ENCODE measurements at places on chromosomes 16 and 17.

GRCh38 chr16:31780342-31780741 is 93.3 kb upstream of the ZNF267 start:
- DNase-seq: no peak

DNA sequence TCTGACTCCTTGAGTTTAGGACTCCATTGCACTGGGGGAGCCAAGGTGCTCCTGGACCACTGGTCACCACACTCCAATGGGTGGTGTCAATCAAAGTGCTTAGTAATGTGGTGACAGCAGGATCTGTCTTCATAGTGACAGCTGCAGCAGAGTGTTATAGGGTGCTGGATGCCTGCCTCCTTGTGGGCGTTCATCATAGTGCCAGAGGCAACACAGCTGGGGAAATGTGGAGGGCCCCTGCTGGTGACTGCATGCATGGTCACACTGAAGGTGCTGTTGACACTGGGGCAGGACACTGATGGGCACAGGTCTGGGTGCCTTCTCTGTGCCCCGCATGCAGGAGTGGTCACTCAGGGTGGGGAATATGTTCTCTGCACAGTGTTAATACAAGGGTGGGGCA is 177.5 kb upstream of the CDH8 start:
- DNase-seq: no peak

DNA sequence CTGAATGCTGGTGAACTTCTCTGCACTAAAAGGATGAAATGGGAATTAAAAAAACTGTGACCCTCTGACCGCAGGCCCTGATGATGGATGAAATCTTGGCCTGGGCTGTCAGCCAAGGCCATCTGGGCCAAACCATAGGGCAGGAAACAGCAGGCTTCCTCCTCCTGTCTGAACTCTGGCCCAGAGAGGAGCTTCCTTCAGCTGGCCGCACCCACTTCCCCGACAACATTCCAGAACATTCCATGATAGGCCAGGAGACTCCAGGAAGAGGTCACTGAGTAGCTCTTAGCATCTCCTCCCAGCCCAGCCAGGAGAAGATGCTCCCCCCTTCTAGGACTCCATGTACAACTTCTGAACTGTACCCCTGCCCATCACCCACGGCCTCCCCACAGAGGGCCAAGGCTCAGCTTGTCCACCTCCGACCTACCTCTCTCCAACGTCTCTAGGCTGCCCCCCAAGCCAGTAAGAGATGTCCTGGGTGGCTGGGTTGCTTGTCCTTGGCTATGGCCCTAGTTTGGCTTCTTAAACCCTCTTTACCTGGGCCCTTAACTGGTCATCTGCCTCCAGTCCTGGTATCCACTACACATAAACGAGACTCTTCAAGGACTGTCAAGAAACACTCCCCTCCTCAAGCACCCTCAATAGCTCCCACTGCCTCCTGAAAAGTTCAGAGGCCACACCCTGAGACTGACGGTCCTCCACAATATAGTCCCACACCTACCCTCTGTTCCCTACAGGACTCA is 1.7 kb downstream of the RPH3AL start:
- no peak for DNase-seq

DNA sequence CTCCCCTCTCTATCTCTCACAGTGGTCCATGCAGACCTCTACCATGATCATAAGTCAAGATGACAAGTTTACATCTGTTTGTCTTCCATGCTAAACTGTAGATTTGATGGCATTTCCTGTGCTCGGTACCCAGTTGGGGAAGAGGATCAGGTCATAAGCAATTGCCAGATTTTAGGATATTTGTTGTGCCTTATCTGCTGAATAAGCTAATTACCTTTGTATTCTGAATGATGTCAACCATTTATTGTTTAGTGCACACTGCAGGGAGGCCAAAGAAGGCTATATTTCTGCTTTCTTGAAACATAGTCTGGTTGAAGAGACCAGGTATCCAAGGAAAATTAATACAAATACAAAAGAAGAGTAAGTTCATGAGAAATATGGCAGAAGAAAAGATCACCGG is 5.8 kb upstream of the ALDOC start:
- DNase-seq: no peak

DNA sequence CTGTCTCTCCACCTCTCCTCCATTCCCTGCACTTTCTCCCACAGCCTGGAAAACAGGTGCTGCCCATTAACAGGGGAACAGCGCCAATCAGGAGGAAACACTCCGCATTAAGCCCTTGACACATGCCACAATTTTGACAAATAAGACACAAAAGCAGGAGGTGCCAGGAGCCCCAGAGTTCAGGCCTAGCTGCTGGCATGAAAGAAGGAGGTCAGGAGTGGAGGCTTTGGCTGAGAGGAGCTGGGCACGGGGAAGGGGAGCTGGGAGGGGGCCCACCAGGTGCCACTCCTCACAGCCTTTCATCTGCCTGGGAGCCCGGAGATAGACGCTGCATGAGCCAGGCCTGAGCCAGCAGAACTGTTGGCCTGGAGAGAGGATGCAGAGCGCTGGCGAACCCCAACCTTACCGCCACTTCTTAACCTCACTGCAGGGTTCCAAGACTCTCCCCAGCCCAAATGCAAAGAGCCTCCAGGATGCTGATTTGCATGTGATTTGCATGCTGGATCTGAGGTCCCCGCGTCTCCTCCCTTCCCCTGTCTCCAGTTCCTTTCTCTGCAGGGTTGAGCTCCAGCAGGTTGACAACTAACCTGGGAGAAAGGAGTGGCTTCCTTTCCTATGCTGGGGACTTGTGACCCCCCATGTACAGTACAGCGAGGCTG is 139.8 kb upstream of the SDK2 start:
- no peak for DNase-seq

DNA sequence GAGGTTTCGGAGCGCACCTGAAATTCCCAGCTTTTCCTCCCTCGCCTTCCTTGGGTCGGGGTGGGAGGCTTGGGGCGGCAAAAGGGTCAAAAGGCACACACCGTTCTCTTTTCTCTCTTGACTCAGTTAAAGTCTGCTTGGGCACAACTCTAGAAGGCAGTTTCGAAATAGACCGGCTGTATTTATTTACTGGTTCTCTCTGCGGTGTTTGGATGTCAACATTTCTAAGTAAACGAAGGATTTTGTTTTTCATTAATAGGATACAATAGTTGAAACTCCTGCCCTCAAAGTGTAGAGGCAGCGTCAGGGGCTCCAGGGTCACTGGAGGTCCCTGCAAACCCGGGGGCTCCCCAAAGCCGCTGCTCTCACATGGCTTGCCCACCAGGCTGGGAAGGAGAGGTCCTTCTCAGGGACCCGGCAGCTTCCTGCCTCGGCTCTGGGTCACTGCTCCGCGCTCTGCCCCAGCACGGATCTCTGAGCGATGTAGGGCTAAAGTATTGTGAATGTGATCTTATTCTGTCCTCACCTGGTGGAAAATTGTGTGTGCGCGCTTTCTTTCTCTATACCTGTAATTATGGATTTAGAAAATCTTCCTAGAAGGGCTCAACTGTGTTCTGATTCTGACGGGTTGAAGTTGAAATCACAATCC is 952 bp downstream of the BMERB1 start:
- no peak for DNase-seq

GRCh38 chr16:81095653-81095952 is 592 bp downstream of the GCSH start:
- no peak for DNase-seq

DNA sequence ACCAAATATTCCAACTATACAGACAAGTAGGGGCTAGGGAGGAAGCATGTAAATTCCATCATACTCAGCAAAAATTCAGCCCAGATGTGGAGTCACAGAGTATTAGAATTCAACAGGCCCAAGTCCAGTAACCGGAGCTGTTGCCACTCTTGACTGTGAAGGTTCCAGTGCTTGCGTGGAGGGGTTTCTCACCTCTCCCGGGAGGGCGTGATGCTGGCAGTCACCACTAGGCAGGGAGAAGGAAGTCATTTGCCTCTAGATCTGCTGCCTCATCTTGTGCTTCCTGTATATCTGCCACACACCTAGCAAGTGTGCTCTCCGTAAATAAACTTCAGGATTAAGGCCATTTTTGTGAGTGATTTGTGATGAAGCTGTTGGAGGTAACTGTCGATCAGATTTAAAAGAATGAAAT is 1.0 kb upstream of the CKLF start:
- no peak for DNase-seq

DNA sequence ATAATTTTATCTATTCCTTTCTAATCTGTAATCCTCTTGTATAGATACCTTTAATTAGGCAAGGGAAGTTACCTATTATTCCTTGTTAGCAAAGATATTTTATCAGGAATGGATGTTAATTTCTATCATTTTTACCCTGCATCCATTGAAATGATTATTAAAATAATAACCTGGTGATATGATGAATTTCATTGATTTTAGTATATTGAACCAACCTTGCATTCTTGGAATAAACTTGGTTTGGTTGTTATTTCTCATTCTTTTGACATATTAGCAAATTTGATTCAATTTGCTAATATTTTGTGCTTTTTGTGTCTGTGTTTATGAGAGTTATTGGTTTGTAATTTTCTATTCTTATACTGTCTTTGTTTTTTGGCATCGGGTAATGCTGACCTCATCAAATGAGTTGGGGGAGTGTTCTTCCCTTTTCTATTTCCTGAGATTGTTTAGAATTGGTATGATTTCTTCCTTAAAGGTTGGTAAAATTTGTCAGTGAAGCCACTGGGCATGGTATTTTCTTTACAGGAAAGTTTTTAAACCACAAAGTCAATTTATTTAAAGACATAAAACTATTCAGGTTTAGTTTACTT is 250.4 kb upstream of the PMFBP1 start:
- no peak for DNase-seq

DNA sequence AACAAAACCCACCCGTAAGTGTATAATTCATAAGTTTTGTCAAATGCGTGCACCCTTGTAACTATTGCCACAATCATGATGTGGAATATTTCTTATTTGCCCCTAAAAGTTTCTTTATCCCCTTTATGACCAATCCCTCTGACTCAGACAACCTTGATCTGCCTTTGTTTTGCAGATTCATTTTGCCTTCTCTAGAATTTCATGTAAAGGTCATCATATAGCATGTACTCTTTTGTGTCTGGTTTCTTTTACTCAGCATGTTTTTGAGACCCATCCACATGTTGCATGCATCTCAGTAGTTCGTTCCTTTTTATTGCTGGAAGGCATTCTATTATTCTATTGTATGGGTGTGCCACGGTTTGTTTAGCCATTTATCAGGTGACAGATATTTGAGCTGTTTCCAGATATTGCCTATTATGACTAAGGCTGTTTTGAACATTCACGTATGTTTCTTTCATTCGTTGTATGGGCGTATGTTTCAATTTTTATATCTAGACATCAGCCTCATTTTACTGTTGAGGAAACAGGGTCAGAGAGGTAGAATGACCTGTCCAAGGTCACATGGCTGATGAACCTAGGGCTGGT is 192.4 kb downstream of the RAB11FIP4 start:
- DNase-seq: no peak

DNA sequence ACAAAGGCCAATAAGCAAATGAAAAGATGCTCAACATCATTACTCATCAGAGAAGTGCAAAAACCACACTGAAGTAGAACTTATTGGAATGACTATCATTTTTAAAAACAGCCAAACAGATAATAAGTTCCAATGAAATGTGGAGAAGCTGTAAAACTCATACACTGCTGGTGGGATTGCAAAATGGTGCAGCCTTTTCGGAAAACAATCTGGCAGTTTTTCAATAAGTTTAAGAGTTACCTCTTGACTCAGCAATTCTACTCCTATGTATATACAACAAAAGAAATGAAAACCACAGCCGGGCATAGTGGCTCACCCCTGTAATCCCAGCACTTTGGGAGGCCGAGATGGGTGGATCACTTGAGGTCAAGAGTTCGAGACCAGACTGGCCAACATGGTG is 49.3 kb downstream of the AKAP10 start:
- DNase-seq: no peak

- DNase-seq: no peak
These were observed 472.4 kb downstream of the PMP22 start for GRCh38 chr17:14792746-14793145.

GRCh38 chr16:19003935-19004334 is 20.2 kb downstream of the TMC7 start:
- no peak for DNase-seq

DNA sequence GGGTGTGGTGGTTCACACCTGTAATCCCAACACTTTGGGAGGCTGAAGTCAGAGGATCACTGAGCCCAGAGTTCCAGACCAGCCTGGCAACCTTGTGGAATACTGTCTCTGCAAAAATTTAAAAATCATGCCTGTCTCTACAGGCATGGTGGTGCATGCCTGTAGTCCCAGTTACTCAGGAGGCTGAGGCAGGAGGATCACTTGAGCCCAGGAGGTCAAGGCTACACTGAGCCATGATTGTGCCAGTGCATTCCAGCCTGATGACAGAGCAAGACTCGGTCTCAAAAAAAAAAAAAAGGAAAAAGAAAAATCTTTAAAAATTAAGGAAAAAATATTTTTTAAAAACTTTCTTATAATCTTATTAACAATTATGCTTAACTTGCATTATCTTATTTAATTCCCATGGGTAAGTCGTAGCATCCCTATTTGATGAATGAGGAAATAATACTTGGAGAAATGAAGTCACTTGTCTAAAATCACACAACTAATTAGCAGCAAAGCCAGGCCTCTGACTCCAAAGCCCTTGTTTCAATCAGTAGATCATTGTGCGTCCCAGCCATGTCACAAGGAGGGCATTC is 13.6 kb downstream of the MFSD11 start:
- no peak for DNase-seq

GRCh38 chr16:12096157-12096777 is 119.7 kb downstream of the SNX29 start:
- DNase-seq: no peak

DNA sequence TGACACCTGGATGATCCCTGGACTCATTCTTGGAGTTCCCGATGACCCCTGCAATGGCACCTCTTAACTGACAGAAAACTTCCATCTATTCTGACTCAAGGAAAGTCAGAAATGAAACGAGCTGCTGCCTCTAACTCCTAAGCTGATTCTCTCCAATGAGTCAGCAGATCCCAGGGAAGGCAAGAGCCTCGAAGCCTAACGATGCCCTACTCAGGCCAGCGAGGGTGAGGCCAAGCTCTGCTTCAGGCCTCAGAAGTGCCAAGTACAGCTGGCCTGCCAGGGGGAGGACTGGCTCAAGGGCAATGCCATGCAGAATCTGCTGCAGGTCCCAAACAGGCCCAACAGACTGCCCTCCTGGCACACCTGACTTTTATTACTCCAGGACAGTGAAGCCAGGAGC is 36.3 kb downstream of the PLXDC1 start:
- DNase-seq: no peak

- no peak for DNase-seq
These were observed 594 bp upstream of the DNAJC7 start for GRCh38 chr17:42017866-42018200.

All from stimulated activated CD4-positive, alpha-beta T cell treated with anti-CD3 and anti-CD28 coated beads, Interleukin-1b, Interleukin-23, amount 100 ng/mL, for 24 hours (primary cell).